Fibroblast of skin of left biceps (primary cell): ENCODE measurements at places on chromosomes 7 and 10.

DNA sequence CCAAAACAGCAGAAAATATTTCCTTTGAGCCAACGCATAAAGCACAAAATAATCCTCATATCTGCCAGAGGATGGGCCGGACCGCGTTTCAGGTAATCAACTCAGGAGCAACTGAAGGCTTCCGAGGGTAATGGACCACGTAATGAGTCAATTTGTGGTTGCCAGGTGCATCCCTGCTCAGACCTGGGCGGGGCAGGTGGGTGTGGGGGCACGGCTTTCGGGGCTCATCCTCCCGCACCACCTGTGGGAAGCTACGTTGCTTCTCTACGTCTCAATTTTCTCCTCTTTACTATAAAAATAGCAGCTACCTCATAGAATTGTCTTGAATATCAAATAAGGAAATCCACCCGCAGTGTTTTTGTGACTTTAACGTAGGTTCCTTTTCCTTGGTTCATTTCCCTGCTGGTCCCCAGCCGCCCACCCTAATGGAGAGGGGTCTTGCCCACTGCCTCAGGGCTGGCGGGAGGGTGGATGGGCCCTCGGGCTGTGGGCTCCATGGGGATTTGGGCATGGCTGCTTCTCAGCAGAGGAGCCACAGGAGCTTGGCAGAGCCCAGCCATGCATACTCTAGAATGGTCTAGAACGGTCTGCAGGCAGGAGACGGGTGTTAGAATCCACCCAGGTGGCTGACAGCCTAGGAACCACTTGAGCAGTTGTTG is 324.7 kb downstream of the ADARB2 start:
- DNase-seq, result no peak

DNA sequence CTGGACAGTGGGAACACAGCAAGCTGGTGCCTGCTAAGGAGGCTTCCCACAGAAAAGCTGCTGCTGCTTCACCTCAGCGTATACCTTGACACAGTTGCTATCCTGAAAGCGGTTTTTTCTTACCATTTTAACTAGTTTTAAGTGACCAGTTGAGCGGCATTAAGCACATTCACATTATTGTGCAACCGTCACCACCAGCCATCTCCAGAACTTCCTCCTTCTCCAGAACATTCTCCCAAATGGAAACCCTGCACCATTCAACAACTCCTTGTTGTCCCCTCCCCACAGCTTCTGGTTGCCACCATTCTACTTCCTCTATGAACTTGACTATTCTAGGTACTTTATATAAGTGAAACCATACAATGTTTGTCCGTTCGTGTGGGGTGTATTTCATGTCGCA is 169.9 kb downstream of the SNX10 start:
- no peak for DNase-seq

DNA sequence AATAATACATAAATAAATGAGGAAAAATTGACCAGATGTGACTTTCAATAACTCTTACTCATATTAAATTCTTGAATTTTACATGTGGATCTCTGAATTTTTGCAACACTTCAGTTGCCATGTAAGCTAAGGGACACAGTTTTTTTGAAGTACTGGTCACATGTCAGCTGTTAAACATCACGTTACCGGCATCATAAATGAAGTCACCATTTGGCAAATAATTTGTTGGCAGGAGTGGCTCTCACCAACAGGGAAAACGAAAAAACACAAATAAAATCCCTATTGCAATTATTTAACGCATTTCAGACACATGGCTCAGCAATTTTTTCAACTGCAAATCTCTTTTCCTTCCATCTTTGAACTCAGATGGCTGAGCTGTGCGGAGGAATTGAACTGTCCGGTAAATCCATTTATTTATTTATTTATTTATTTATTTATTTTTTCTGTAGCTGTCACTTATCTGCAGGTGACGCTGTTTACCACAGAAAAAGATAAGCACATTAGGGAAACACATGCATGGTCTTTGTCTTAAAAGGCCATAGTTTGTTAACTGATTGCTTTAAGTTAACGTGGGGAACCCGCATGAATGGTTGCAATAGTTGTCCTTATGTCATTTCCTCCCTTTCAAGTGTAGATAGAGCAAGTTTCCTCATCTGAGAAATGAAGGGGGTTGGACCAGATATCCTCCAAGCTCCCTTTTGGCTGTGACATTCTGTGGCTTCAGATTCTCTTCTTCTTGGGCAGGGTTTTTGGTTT is 64.7 kb upstream of the JAZF1 start:
- no peak for DNase-seq

- DNase-seq, result peak; percentile 93
These were observed 137.3 kb downstream of the TCF7L2 start for GRCh38 chr10:113087165-113088029.

DNA sequence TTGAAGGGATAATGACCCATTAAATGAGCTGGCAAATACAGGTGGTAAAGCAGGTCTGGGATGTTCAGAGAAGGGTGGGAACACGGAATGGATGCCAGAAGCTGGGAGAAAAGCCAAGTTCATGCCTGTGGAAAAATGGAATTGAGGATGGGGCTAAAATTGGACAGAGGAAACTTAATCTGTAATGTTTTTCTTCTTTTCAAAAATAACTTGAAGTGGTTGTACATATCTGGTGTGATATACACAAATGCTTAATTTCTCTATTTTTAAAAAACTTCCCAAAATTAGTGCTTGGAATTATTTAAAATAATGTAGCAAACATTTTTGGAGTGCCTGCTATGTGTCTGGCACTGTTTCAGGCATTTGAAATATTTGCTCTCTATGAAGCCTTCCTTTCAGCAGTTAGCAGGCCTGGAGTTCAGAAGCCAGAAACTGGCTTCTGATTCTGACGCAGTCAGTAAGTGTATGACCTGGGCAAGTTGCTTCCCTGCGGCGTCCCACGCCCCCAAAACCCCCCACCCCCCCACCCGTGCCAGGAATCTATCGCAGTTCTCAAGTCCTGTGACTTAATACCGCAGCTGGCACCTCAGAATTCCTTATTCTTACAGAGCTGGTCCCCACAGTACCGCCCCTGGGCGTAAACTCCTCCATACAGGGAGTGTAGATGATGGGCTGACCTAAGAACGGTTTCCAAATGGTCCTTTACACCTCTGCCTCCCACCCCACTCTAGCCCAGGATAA is 828 bp upstream of the MALSU1 start:
- peak; percentile 47 for DNase-seq

- DNase-seq, result peak; percentile 68
These were observed 12.8 kb downstream of the CACNA2D1 start for GRCh38 chr7:82430500-82431465.

DNA sequence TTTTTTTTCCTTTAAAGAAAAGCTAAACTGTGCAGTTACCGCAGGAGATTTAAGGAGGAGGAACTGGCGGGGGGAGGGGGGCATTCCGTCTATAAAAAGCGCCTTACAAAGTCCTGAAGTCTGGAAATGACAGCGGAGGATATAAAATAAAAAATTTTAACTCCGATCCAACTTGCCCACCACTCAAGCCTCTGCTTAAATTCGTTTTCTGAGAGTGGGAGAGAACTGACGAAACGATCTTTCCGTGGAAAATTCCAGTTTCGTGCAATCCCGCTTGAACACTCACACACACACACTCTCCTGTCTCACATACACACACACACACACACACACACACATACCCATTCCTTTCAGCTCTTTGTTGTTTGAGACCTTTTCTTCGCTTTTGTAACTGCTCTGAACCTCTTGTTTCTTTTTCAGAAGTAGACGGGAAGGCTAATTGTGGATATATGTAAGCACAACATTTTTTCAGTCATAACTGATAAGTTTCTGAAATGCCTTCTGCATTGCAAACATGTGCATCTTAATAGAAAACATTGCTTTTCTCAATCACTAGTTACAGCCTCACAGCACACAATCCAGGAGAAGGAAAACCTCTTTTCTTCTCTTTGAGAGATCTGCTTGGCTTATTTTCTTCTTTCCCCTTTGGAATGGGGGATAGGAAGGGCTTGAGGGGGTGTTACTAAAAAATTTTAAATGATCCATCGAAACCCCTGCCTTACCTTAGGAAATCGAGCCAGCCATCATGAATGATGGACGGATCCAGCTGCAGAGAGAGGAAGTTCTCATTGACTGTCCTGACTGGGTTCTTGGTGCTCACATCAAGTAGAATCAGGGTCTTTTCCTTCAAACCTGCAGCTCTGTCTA is 628 bp downstream of the HPSE2 start:
- no peak for DNase-seq

DNA sequence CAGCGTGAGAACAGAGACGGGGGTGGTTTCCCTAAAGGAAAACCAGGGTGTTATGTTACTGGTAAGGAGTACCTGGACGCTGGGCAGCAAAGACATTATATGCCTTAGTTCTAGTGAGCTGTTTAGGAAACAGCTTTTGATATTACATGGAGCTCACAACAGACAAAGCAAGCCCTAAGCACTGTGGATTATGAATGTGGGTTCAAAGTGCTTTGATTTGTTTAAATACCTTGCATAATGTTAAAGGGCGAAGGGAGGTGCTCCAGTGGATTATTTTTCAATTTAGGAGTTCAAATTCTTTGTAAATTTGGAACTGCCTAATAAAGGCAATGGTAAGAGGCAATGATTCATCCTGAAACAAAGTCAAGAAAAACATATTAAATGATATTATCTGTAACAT is 13.8 kb downstream of the WNT16 start:
- DNase-seq, result no peak
